ENCODE measurements at places on chromosomes 7 and 10.

DNA sequence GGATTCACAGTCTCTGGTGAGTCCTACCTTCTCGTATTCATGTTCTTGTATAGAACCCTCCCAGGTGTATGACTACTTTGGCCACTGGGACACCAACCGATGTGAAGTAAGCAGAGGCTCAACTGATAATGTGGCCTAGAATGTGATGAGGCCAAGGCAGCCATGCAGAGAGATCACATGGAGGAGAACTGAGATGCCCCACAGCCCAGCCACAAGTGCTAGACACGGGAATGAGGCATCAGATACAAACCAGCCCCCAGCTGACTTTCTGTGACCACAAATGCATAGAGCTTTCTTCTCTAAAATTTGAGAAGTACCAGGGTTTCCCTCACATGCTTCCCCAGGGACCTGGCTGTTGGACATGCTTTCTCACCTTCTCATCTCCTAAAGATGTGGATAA lies 375.7 kb downstream of the CCSER2 start:
- no peak for DNase-seq

DNA sequence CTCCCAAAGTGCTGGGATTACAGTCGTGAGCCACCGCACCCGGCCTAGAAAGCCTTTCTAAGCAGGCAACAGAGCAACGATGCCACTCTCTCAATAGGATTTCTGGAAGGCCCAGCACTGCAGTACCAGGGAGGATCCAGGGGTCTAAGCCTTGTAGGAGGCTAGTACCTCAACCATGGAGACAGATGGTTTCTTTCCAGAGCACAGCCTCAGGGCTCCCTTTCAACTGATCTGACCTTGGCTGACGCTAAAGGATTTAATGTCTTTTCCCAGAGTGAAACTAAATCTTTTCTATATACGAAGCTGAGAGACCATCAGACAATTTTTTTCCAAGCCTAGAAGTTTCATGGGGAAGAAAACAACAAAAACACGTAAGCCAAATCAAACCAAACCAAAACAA lies 78.0 kb downstream of the WDR11 start:
- no peak for DNase-seq

DNA sequence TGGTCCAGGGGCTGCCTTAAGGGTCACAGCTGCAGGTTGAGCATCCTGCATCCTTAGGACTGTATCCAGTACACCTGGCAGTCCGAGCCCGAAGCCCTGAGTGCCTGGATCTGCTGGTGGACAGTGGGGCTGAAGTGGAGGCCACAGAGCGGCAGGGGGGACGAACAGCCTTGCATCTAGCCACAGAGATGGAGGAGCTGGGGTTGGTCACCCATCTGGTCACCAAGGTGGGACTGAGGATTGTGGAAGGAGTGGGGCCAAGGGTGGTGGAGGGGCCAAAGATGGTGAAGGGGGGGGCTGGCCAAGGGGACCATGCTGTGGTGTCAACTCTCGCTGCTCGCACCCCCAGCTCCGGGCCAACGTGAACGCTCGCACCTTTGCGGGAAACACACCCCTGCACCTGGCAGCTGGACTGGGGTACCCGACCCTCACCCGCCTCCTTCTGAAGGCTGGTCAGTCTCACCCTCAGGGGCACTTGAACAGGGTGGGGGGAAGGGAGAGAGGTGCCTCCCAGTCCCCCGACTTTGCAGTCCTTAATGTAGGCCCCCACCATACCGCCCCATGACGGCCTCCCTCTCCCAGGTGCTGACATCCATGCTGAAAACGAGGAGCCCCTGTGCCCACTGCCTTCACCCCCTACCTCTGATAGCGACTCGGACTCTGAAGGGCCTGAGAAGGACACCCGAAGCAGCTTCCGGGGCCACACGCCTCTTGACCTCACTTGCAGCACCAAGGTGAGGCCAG lies 5.3 kb downstream of the NFKB2 start:
- DNase-seq: no peak

GRCh38 chr10:126080291-126080825 lies 184.0 kb downstream of the FANK1 start:
- DNase-seq: no peak

DNA sequence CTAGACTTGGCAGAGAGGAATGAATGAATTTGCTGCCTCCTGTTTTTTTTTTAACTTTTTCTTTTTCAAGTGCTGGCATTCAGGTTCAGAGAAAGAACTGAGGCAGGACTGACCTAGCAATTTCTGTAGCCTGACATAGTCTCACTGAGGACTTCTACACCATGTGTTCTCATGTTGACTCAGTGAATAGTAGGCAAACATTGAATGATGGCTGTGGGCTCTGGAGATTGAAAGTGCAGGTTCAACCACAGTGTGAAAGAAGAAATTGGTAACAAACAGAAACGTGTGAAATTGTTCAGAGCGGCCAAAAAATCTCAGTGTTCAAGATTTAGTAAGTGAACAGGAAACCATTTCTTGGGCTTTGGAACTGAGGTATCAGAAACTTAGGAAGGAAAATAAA lies 322.4 kb upstream of the GHITM start:
- no peak for DNase-seq

DNA sequence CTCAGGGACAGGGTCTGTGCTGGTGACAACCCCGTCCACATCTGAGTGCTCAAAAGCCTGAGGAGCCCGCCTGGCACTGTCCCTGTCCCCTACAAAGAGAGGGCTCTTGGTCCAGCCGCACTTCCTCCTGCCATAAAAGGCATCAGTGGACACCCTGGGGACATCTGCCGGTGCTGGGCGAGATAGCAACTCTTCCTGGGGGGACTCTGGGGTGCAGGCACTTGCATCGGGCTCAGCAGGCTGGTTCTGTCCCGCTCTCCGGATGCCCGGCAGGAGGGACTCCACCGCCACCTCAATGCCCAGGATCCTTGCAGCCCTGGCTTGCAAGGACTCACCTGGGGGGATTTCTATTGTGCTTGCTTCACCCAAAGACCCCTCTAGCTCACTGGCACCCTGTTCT lies 32.8 kb downstream of the JCAD start:
- no peak for DNase-seq

- no peak for DNase-seq
Measured at GRCh38 chr7:18558503-18558902, 63.0 kb downstream of the HDAC9 start.

- DNase-seq: no peak
Measured at GRCh38 chr7:55509322-55509721, 63.0 kb downstream of the VOPP1 start.

DNA sequence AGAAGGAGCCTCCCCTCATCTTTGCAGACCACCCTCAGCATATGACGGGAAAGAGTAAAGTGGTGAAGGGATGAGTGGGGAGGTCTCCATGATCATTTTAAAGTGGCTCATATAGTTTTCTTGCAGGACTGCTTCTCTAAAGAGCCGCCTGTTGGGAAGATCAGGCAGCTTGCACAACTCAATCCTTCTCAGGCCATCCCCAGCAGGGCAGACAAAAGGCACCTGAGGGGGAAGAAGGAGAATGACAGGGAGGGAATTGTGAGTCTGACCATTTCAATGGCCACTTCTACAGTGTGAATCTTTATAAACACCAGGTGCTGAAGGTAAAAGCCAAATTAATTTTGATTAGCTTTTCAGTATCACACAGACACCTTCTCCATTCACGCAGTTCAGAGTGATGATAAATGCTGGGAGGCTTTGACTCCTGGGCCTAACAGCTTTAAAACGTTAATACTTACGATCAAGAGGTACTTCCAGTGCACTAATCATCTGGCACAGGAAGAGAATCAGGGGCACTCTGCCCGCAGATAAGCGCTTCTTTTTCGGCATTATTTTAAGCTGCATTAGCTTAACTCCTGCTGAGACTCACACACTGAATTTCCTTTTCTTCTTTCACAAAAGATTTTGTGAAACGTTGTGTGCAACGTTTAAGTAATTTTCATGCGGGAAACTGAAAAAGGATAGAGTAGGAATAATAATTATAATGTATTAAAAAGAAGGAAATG lies 109.5 kb upstream of the LAMB4 start:
- DNase-seq: no peak

GRCh38 chr7:66043681-66044497 lies 31.7 kb upstream of the ASL start:
- no peak for DNase-seq

All from KG1 (cell line).